ENCODE measurements at places on chromosomes 2 and 18.
A peak's percentile ranks its signal among the peaks of the same experiment; 100 is the strongest.

GRCh38 chr2:169066897-169067296 is 2.5 kb upstream of the DHRS9 start:
- DNase-seq, result no peak

GRCh38 chr2:152468899-152469692 is 134.1 kb downstream of the FMNL2 start:
- DNase-seq, result no peak

DNA sequence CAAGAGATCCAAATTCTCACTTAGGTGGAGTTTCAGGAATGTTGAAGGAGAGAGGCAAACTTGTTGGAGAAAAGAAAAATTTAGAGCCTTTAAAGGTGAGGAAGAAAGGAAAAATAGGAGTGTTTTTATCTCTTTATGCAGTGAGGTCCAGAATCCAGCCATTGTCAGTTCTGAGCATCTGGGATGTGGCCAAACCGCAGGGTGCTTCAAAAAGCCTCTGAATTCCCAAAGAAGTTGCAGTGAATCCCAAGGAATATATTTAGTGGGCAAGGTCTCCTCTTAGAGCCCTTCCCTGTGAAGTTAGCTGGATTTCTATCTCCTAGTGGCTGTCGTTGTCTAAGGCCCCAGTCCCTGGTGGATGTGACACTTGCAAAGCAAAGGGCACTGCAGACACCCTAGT is 51.2 kb downstream of the MTCL1 start:
- no peak for DNase-seq

GRCh38 chr2:212180408-212181083 is 358.1 kb downstream of the ERBB4 start:
- DNase-seq, result no peak

- DNase-seq, result no peak
These were observed 14.6 kb upstream of the MEP1B start for GRCh38 chr18:32175265-32175664.

- no peak for DNase-seq
These were observed 50.8 kb downstream of the RTTN start for GRCh38 chr18:70154591-70155194.

DNA sequence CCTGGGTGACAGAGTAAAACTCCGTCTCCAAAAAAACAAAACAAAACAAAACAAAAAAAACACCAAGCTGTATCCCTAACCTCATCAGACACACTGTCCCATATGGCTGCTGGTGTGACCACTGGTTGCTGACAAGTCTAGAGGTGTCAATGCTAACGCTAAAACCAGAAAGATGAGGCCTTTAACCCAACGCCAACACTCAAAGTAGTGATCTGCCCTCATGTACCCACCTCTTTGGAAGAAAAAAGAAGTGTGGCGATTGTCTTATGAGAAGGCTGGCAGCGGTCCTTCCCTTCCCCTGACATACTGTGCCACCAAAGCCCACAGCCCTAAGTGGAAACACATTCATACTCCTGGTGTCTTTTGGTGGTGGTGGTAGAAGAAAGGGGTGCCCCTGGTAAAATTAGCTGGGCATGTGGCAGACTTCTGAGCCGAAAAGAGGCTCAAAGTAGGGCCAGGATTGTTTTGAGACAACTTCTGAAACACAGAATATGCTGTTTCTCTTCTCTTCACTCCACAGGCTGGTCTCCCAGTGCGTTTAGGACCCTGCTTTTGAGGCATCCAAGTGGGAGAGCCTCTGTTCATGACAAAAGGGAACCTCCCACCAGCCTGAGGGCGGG is 9.8 kb downstream of the SERTAD2 start:
- DNase-seq, result no peak

- peak; percentile 25 for DNase-seq
These were observed 78.0 kb downstream of the SOWAHC start for GRCh38 chr2:109692013-109692743.

- DNase-seq, result no peak
These were observed 75.0 kb upstream of the RBBP8 start for GRCh38 chr18:22858121-22858520.

GRCh38 chr18:42437646-42438045 is 482.6 kb downstream of the PIK3C3 start:
- DNase-seq, result no peak

GRCh38 chr18:79927607-79928562 is 23.6 kb downstream of the SLC66A2 start:
- DNase-seq, result no peak

DNA sequence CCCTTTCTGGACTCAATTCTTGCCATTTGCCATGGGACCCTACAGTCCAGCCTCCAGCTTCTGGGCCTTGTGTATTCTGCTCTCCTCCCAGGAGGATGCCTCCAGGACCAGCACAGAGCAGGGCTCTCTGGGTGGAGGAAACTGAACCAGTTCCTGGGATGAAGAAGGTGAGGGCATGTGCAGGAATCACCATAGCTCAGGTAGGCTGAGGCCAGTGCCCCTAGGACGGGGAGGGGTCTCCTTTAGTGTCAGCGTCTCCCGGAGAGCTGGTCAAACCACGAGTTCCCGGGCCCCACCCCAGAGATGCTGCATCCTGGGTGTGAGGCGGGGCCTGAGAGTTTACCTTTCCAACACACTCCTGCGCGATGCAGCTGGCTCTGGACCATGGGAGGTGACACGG is 5.8 kb upstream of the PRELID3A start:
- DNase-seq, result no peak

GRCh38 chr18:44870631-44871502 is 190.2 kb downstream of the SETBP1 start:
- no peak for DNase-seq

DNA sequence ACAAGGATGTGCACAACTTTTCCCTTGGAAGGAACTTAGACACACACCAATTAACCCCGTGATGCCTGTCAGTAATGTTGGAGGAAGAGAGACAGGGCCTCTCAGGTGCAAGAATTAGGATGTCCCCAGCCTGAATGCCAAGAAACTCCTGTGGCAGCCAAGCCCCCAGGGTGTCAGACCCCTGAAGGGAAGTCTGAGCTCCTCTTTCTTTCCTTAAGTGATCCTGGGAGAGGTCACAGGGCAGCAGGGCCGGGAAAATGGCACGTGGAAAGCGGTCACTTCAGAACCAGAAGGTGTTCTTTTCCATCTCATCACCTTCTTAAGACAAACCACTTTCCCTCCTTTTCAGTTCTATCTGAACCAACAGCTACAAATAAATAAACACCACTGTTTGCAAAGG is 185.9 kb downstream of the ANAPC1 start:
- no peak for DNase-seq

- no peak for DNase-seq
These were observed 13.2 kb upstream of the DCDC2C start for GRCh38 chr2:3689998-3690748.

- DNase-seq, result no peak
These were observed 30.1 kb upstream of the SERPINE2 start for GRCh38 chr2:224069172-224069571.

DNA sequence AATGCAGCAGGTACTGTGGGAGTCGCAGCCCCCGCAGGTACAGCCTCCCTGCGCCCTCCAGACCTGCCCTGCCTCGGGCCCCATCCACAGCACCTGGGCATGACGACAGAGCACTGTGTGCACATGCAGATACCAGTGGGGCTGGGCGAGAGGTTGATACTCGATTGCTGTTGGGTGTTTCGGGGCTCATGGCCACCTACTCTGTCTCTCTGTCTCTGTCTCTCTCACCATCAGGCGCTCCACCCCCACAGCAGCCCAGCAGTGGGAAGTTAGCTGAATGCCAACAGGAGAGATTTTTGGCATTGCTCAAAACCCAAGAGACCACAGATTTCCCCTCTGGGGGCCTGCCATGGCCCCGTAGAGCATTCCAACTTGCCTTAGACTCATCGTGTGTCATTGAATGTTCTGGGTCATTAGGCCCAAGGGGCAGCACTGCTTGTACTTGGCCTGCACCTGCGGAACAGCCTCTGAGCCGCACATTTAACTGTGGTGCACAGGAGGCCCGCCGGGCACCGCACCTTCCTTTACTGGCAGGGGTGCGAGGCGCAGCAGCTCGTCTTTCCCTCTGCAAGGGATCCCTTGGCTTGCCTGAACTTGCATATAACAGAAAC is 18.8 kb downstream of the KCNIP3 start:
- DNase-seq, result no peak

DNA sequence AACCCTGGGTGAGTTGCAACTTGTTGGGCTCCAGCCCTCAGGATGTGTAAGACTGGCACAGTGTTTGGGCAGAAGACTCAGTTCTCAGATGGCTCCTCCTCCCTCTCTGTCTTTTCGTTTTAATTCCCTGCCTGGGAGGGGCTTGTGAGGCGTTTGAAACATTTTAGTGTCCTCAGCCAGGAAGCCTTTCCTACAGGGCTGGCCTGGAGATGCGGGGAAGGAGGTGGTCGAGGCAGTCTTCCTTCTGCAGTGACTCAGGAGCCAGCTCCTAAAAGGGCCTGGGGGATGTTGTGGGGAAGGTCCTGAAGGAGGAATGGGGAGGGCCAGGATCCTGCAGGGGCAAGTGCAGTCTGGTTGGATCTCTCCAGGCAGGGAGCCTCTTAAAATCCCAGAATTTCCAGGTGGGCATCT is 22.1 kb upstream of the IGFBP5 start:
- DNase-seq, result no peak

DNA sequence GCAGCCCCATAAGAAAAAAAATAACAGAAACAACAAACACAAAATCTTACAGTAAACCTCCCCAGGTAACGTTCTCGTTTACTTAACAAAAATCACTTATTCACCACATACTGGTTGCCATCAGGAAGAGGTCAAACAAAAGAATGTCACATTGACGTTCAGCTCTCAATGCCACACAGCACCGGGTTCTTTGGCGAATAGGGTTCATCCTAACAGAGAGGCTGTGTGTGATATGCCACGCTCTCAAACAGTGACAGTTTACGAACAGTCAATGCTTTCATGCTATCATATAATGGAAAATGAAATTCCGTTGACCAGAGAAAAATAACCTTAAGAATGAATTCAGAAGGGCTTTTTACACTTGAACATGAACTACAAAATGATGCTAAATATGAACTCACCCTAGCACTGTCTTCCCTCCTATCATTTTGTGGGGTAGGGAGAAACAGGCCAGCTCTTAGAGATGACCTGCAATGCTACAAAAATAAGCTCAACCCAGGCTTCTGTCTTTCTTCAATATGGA is 2.0 kb downstream of the TMEM163 start:
- DNase-seq, result no peak

DNA sequence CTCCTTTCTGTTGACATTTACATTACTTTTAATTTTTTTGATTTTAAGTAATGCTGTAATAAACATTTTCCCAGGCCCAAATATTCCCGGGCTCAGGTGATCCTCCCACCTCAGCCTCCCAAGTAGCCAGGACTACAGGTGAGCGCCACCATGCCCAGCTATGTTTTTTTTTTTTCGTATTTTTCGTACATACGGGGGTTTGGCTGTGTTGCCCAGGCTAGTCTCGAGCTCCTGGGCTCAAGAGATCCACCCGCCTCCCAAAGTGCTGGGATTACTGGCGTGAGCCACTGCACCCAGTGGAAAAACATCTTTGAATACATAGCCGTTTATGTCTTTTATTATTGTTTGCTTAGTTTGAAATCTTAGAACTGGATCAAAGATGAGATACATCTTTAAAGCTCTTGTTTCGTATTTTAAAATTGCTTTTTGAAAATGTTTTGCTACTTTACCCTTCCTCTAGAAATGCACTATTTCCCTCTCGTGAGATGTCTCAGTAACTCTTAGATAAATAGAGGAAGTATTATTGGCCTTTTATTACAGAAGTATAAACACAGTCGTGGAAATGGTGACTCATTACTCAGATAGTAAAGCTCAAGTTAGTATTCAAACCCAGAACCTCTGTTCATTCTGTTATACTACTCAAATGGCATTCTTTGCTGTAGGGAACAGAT is 2.4 kb downstream of the SMCHD1 start:
- no peak for DNase-seq
